ENCODE measurements at places on chromosomes 12 and 14.

DNA sequence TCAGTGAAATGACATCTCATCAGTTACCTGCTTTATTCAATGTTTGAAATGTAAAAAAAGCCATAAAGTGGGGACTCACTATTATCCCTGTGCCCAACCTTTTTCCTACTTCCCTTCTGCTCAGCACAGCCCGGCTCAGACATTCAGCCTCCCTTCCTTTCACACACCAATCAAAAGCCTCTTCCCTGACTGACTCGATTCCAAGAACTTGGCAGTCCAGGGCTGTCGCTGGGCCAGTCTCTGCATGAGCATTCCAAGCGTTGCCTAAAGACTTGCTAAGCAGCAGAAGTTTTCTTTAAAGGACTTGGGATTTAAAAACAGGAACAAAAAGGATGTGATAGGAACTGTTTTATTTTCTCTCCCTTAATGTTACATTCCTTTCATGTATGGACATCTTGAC is 22.7 kb downstream of the ITPR2 start:
- no peak for DNase-seq

- DNase-seq, result no peak
Measured at GRCh38 chr12:54692353-54692752, 44.2 kb upstream of the DCD start.

- no peak for DNase-seq
Measured at GRCh38 chr12:117053597-117054201, 45.5 kb downstream of the TESC start.

- no peak for DNase-seq
Measured at GRCh38 chr12:101750152-101750551, 10.9 kb upstream of the SYCP3 start.

GRCh38 chr14:68379510-68380328 is 413.1 kb downstream of the ZFP36L1 start:
- DNase-seq, result no peak

GRCh38 chr14:97329701-97330100 is 532.5 kb downstream of the VRK1 start:
- no peak for DNase-seq

DNA sequence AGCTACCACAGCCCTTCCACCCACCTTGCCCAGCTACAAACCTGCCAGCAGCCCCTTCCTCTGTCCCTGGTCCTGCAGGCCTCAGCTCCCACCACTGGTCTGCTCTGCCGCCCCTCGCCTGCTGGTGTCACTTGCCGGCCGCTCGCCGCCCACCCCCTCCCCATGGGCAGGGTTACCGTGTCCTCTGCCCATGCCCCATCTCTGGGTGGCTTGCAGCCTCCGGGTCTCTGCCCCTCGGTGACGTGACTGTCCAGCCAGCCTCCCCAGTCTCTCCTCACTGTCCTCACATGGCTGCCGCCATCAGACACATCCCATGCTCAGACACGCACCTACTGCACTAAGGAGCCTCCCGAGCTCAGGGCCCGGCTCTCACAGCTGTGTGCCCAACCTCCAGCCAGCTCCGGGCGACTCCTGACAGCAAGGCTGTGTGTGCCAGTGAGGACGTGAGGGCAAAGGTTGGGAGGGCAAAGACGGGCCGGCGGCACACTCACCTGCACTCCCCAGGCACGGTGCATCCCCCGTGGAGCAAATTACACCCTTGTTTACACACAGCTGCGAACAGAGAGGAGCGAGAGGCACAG is 13.4 kb downstream of the JAG2 start:
- DNase-seq, result no peak

DNA sequence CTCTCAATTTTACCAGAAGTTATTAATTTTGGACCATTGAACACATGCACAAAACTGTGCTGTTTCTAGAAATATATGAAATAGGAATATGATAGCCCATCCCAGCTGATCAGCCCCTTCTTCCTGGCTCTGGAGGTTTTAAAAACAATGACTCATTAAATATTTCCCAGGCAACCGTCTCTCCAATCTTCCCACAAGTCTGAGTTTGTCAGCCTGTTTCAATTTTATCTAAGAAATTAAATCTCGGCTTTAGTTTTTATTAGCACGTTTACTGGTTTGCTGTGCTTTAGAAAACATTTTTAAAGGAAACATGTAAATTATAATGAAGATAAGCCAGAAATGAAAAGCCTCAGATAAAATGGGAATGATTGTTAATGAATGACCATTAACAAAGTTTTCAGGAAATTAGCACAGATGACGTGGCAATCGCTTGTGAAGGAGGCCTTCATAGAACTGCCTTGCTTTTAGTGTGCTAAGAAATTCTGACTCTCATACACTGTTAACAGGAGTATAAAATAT is 89.3 kb upstream of the RAP1B start:
- DNase-seq, result no peak

GRCh38 chr14:21043974-21044618 is 1.9 kb downstream of the RNASE7 start:
- no peak for DNase-seq

- no peak for DNase-seq
Measured at GRCh38 chr14:103638594-103638993, 9.6 kb downstream of the KLC1 start.

- DNase-seq, result no peak
Measured at GRCh38 chr12:95173392-95174251, 43.6 kb downstream of the FGD6 start.

GRCh38 chr14:100864960-100865681 is 38.4 kb downstream of the RTL1 start:
- no peak for DNase-seq

DNA sequence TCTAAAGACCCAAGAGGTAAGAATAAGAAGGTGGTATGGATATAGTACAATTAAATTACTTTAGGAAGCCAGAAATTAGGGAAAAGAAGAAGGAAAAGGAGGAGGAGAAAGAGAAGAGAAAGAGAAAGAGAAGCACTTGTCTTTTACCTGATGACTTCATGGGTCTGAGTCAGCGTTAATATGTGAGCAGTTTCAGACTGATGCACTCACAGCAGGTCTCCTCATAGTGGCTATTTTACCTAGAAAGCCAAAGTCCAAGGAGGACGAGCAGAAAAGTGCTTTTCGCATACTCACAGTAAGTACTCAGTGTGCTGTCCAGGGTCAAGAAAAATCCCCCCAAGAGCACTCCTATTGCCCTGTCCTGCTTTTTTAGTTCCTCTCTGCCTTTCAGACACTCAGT is 222.1 kb downstream of the C12orf42 start:
- no peak for DNase-seq

DNA sequence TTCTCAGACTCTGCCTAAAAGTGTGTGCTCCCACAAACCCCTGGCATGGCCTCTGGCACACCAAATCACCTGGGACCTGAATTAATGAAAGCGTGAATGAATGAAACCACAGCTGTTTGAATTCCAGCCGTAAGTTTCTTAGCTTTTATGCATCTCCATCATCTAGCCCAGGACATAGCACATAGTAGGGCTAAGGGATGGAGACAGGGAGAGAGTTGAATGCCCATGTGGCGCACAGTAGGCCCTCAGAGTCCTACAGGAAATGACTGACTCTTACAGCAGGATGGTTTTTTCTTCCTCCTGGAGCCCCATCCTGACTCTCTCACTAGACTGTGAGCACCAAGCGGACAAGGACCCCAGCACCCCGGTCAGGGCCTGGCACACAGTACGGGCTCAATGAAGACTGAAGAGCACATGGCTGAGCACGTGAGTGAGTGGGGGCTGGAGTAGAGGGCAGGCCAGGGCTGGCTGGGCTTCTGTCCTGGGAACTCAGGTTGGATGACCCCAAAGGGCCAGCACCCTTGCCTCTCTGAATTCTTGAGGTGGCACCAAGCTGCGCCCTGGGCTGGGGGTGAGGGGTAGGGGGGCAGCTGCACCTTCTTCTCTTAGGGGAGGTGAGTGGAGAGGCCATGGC is 351.3 kb downstream of the MED13L start:
- no peak for DNase-seq

DNA sequence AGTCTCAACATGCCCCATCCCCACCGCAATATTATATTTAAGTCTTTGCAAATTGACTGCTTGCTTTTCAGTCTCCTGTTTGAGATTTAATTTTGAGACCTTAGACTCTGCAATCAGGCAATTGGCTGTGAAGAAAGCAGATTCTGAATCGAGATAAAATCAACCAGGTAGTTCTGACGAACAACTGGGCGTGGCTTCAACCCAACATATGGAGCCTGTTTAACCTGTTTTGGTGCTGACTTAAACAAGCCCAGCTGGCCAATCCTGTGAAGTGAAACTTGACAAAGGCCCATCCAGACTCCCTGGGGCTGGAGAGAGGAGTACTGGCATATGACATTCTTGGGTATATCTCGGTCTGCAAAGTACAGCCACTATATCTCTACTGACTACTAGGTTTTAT is 9.8 kb upstream of the CIPC start:
- no peak for DNase-seq

- DNase-seq, result no peak
Measured at GRCh38 chr12:30396576-30396975, 299.1 kb downstream of the IPO8 start.

DNA sequence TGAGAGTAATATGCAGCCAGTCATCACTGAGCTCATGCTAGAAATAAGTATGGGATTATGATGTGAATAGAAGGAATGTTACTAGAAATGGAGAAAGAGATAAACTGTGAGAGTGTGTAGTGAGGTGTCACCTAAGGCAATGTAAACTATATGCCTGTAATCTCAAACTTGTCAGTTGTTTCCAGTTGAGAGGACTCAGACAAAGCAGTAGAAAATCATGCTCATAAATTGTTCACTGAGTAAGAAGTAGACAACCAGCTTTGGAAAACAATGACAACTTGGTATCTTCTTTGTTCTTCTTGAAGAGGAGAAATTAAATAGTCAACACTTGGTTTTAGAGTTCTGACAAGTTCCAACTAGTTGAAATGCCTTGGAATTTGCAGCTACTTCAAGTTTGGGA is 148.5 kb upstream of the OR4E1 start:
- no peak for DNase-seq

DNA sequence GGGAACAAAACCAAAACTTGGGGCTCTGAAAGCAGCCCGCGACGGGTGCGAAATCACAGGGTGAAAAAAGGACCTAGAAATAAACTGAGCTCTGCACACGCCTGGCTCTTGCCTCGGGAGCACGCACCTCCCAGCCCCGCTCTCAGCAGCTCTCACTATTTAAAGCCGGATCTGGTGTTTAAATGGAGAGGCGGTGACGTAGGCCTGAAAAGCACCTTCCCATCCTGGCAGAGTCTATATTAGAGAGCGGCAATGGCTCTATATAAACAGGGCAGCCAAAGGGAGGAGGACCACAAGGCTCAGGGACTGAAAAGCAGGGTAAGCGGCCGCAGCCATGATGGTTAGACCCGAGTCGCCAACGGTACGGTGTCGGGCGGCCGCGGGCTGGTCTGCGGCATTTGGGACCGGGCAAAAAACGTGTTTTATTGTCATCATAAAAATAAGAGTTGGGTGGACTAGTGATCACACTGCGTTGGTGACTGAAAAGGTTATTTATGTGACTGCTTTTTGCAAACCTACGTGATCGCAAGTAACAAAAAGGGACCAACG is 1.5 kb downstream of the GTF2A1 start:
- peak; percentile 84 for DNase-seq

DNA sequence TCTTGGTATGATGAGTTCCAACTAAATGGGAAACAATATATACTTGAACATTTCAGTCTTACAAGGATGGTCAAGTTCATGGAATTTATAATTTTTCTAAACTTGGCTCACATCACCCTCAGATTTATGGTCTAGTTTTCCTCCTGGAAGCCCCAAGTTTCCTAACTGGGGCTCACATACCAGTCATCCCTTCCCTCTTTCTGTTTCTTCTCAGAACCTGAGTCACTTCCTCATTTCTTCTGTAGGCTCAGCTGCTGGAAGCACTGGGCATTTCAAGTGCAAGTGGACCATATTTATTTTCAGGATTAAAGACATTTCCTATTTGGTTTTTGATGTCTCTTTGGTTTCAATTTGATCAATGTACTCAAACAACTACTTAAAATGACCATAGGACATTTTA is 55.4 kb downstream of the GRIP1 start:
- DNase-seq, result no peak

- DNase-seq, result no peak
Measured at GRCh38 chr12:129819391-129819790, 84.4 kb downstream of the TMEM132D start.

- DNase-seq, result no peak
Measured at GRCh38 chr14:44204061-44204835, 302.8 kb downstream of the FSCB start.

- DNase-seq, result no peak
Measured at GRCh38 chr12:20272161-20272560, 96.2 kb upstream of the PDE3A start.

DNA sequence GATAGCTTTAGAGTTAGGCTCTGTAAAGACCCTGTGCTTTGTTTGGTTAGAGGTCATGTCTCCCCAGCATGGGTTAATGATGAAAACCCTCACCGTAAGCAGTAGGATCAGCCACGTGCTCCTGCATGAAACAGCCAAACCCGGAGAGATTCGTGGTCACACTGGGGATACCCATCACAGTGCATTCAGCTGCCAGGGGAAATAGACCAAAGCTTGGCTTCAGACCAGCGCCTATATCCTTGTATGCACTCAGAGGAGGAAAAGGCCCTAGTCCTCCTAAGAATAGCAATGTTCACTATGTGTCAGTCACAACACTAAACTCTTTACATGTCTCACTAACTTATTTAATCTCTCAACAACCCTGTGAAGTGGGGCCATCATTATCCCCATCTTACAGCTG is 16.3 kb downstream of the SPX start:
- no peak for DNase-seq

DNA sequence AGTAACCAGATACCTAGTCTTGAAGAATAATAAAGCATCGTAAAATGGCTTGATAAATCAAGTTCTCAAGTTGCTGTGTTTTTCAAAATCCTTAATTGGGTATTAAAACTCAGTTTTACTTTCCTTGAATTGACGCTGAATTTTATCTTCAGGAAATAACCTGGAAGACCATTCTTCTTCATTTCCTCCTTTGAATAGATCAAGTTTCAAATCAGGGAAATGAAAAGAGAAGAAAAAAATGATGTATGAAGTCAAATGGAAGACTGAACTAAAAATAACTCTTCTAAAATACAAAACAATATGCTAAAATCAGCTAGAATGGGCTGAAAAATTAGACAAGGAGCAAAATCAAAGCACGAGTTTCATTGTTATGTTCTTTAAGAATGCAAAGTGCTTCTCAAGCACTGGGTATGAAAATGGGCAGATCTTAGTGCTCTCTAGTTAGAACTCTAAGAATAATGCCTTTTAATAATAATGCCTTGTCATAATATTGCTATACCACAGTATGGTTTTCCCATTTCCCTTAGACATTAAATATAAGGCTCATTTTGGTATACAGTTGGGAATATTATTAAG is 54.6 kb upstream of the CLEC14A start:
- no peak for DNase-seq

GRCh38 chr14:105935384-105935783 is 409.0 kb downstream of the TMEM121 start:
- DNase-seq, result no peak

- DNase-seq, result no peak
Measured at GRCh38 chr12:100995771-100996170, 201.2 kb downstream of the ANO4 start.

DNA sequence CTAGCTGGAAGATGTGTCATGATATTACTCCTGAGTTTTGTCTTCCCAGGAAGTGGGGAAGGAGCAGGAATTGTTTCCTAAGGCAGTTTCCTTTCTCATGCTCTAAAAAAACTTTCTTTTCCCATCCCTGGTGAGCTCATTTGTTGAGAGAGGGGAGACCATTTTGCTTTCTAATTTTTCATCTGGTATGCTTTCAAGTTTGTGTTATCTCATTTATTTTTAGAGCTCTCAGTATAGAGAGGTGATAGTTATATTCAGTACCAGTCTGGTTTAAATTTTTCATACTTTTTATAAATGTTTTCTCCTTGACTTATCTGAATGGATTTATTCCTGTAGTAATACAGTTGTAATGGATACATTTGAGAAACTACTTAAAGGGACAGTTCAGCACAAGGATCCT is 79.6 kb downstream of the FBXW8 start:
- DNase-seq, result no peak
